ENCODE measurements at places on chromosomes 2 and 18. TPM values are rescaled to one million over a fixed set of nuclear protein-coding genes. Genes with fewer than 3 reads are reported as not detected.

The CD226 gene
- 0.33 TPM for total RNA-seq

The ABCG8 gene
- not detected for total RNA-seq

The CABLES1 gene
- 11.9 TPM for total RNA-seq

The MYO1B gene
- 68.0 TPM for total RNA-seq

The NEU2 gene
- not detected for total RNA-seq

- no peaks in the 10 kb centered on the region for H3K4me1 ChIP-seq
- no peak overlapping the region for H3K27ac ChIP-seq
- DNase-seq, result no peak
- no peak overlapping the region for H3K4me3 ChIP-seq
- H3K27me3 ChIP-seq, result no peaks in the 10 kb centered on the region
Measured at GRCh38 chr18:61464551-61465142, 131.4 kb downstream of the CDH20 start.

- no peaks in the 10 kb centered on the region for H3K4me1 ChIP-seq
- DNase-seq, result peak; percentile 16
- H3K27ac ChIP-seq, result no peak overlapping the region
- H3K27me3 ChIP-seq, result no peaks in the 10 kb centered on the region
Measured at GRCh38 chr2:19480673-19481072, 122.2 kb upstream of the OSR1 start.

DNA sequence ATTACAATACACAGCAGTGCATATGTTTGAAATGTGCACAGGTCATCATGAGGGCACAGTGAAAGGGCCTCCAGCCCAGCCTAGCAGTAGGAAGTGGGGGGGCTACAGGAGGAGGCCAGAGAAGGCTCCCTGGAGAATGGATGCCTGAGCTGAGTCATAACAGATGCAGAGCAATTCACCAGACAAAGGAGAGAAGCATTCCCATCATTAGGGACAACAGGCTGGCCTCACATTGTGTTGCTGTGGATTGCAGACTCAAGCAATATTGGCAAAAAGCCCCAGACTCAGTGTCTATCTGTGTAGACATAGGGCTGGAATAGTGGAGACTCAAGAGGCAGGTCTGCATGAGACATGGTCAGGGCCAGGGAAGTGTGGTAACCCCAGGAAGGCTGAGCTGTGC, 329.9 kb downstream of the DLGAP1 start:
- H3K4me1 ChIP-seq, result no peaks in the 10 kb centered on the region
- H3K27me3 ChIP-seq, result no peaks in the 10 kb centered on the region
- H3K4me3 ChIP-seq, result no peak overlapping the region

GRCh38 chr2:69465513-69466456, 28.6 kb upstream of the NFU1 start:
- peaks cover 2% of the 10 kb centered on the region for H3K36me3 ChIP-seq
- H3K27ac ChIP-seq, result no peak overlapping the region
- no peaks in the 10 kb centered on the region for H3K27me3 ChIP-seq
- no peaks in the 10 kb centered on the region for H3K4me1 ChIP-seq
- no peak overlapping the region for H3K4me3 ChIP-seq
- DNase-seq, result peak; percentile 32

- no peak overlapping the region for H3K4me3 ChIP-seq
- no peaks in the 10 kb centered on the region for H3K4me1 ChIP-seq
- no peak for DNase-seq
- no peak overlapping the region for H3K27ac ChIP-seq
- H3K27me3 ChIP-seq, result no peaks in the 10 kb centered on the region
Measured at GRCh38 chr2:144592500-144593256, 72.8 kb upstream of the ZEB2 start.

- DNase-seq, result peak; percentile 34
- H3K27ac ChIP-seq, result no peak overlapping the region
- H3K4me1 ChIP-seq, result peaks cover 9% of the 10 kb centered on the region
- H3K27me3 ChIP-seq, result no peaks in the 10 kb centered on the region
- no peak overlapping the region for H3K4me3 ChIP-seq
Measured at GRCh38 chr2:26640331-26640745, 828 bp downstream of the CIB4 start.

- no peaks in the 10 kb centered on the region for H3K27me3 ChIP-seq
- H3K36me3 ChIP-seq, result no peaks in the 10 kb centered on the region
- no peak for DNase-seq
- no peaks in the 10 kb centered on the region for H3K4me1 ChIP-seq
- H3K4me3 ChIP-seq, result no peak overlapping the region
Measured at GRCh38 chr2:5089409-5089808, 602.8 kb upstream of the SOX11 start.

DNA sequence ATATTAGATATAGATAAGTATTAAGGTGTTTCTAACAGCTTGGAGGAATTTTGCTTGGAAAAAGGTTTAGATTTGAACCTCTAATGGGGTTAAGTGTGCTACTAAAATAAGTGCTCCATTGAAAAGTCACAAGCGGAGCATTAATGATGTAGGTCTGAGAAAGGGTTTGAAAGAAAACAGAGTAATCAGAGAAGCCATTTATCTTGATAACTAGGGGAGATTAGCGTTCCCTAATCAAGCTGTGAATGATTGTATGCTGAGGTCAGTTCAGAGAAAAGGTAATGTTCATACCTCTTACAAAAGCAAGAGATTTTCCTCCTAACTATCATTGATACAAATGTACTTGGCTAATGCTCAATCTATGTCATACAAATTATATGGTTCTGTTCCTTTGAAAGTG, 1.5 kb downstream of the ARHGAP25 start:
- H3K36me3 ChIP-seq, result no peaks in the 10 kb centered on the region
- H3K27ac ChIP-seq, result peak overlapping the region; percentile 57
- no peaks in the 10 kb centered on the region for H3K4me1 ChIP-seq
- no peak for DNase-seq
- H3K4me3 ChIP-seq, result no peak overlapping the region

GRCh38 chr2:241191081-241191480, 2.6 kb downstream of the ANO7 start:
- DNase-seq, result no peak
- no peak overlapping the region for H3K4me3 ChIP-seq
- no peaks in the 10 kb centered on the region for H3K4me1 ChIP-seq
- no peak overlapping the region for H3K27ac ChIP-seq

DNA sequence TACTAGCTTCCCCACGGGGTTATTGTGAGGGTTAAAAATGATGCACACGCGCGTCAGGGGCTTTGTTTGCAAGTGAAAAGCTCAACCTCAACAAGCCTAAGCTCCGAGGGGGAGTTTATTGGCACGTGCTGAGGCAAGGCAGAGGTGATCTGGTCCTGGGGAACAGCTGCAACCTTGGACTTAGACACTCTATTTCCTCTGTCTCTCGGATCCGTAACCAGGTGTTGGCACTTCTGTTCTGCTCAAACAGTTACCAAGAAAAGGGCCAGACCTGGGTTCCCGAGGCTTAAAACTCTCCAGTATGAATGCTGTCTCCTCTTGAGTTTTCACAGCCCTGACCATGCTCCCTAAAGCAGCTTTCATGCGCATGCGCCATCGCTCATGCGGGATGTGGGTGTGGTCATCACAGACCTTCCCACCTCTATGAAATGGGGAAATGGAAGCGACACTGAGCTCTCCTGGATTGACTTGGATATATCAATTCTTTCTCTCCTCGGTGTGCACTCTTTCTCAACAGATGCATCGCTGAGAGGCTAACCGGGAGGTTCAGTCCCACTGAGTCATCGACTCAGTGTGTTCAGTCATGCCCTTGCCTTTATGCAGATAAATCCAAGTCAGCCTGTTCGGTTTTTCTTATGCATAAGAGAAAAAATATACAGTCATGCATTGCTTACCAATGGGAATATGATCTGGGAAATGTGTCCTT, 19.9 kb upstream of the RAB31 start:
- no peak overlapping the region for H3K4me3 ChIP-seq
- H3K27me3 ChIP-seq, result no peaks in the 10 kb centered on the region
- H3K36me3 ChIP-seq, result no peaks in the 10 kb centered on the region
- DNase-seq, result no peak

Measured in body of pancreas (tissue), 4 donors.